ENCODE measurements at places on chromosomes 7 and 10.
A peak's percentile ranks its signal among the peaks of the same experiment; 100 is the strongest.

GRCh38 chr7:5339955-5340354 is 57.2 kb downstream of the SLC29A4 start:
- no peak for DNase-seq

DNA sequence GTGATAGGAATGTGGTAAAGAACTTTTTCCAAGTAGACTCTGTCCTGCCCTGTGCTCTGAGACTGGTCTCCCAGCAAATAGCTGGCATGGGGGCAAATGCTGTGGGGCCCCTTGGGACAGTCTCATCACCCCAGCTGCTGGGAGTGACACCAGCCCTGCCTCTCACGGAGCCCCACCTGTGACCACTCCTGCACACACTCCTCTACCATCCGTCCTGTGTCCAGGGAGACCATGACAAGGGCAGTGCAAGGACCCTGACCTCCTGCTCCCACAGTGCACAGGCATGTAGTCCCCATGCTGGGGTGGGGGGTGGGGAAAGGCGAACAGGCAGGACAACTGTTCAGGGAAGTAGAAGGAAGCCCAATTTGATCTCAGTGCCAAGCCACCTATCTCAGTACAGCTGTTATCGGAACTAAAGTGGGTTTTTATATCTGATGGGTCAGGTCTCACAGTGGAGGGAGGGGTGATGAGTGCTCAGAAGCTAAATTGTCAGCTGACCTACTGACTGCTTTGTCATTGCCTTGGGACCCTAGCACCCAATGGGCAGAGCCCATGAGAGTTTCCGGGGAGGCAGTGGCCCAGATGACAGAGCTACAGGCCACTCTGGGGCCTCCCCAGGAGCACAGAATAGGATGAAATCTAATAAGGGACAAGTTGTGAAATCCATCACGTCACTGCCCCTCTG is 24.5 kb downstream of the VSTM4 start:
- no peak for DNase-seq

DNA sequence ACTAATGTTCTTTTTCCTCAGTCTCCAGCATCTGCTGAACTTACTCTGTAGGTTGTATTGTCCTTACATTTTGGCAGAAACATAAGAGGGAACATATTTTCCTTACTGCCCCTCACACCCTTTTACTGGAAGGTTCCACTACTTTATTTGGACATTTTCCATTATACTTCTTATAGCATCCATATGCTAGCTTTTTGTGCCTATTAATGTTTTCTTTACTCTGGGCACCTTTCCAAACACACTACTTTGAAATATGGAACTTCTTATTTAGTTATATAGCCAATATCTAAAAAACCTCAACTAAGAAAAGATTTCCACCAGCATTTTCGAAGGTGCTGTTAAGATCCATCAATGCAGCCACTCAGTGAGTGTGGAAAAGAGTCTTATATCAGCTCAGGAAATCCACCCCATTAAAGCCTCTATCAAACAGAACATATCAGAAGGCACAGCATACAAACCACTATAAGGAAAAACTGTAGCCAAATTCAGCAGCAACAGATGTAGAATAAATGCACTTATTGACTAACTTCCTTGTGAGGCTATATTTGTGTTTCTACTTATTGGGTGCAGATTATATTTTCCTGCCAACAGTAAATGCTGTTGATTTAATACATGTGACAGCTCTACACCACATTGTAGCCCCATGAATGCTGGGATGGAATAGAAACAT is 272.5 kb upstream of the SEMA3E start:
- DNase-seq: peak; percentile 5

DNA sequence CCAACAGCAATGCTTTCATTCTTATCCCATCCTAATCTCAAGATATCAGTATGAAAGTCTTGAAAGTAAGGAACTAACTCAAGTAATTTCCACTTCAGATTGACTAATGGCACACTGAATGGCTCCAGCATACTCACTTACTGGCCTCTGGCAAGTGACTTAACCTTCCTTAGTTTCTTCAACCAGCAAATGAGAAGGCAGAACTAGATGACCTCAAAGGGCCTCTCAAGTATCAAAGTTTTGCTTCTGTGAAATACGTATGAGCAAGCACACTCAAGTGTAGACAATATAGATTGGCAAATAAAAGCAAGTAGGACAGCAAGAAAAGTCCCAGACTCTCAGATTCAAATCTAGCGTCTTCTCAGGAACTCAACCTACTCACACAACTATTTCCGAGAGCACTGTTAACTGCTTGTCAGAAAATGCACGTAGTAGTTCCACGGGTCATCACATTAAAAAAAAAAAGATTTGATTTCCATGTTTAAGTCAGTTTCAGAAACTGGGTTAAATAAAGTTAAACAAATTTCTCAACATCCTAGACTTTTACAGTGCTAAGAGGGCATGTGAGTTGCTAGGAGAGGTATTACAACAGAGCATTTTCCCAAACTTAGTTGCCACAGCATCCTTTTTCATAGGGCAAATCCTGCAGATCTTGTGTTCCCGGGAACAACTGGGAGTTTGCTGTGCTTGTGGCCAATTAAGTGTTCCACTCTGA is 276.9 kb upstream of the KLF14 start:
- no peak for DNase-seq

- DNase-seq: no peak
These were observed 68.6 kb upstream of the PPP2R2D start for GRCh38 chr10:131832056-131832685.

DNA sequence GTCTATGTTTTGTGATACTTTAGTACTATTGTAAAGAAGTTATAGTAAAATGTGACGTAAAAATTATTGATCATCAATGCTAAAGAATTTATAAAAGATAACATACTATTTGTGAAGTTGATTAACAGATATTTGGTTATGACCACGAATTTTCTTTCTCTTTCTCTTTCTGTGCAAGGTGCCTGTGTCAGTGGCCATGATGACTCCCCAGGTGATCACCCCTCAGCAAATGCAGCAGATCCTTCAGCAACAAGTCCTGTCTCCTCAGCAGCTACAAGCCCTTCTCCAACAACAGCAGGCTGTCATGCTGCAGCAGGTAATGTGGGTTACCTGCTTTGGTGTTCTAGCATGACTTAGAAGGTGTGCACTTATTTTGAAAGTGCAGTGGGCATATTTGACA is 213.7 kb downstream of the FOXP2 start:
- DNase-seq: no peak

- no peak for DNase-seq
These were observed 145.1 kb downstream of the NRP1 start for GRCh38 chr10:33189363-33189762.

GRCh38 chr10:15325944-15326284 is 45.2 kb downstream of the FAM171A1 start:
- no peak for DNase-seq

- DNase-seq: no peak
These were observed 247.8 kb downstream of the DOCK4 start for GRCh38 chr7:111958431-111958830.

DNA sequence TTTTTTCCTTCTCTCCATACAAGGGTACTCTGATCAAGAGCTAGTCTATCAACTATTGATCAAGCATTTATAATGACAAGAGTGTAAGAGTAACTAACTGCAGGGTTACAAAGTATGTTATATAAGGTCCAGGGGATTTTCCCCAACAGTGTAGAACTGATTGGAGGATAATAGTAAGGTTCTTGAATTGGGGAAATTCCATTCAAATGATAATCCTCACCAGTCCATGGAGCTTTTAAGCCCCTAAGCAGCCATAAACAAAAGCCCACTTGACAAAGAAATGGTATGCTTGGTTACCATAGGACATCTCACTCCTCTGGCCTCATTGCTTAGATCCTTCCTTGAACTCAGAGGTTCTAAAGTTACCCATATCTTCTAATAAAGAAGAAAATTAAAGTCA is 8.2 kb downstream of the YME1L1 start:
- DNase-seq: no peak

- DNase-seq: peak; percentile 10
These were observed 118.6 kb downstream of the SH3PXD2A start for GRCh38 chr10:103736763-103737162.

- DNase-seq: no peak
These were observed 18.6 kb upstream of the ADRB1 start for GRCh38 chr10:114024876-114025610.

DNA sequence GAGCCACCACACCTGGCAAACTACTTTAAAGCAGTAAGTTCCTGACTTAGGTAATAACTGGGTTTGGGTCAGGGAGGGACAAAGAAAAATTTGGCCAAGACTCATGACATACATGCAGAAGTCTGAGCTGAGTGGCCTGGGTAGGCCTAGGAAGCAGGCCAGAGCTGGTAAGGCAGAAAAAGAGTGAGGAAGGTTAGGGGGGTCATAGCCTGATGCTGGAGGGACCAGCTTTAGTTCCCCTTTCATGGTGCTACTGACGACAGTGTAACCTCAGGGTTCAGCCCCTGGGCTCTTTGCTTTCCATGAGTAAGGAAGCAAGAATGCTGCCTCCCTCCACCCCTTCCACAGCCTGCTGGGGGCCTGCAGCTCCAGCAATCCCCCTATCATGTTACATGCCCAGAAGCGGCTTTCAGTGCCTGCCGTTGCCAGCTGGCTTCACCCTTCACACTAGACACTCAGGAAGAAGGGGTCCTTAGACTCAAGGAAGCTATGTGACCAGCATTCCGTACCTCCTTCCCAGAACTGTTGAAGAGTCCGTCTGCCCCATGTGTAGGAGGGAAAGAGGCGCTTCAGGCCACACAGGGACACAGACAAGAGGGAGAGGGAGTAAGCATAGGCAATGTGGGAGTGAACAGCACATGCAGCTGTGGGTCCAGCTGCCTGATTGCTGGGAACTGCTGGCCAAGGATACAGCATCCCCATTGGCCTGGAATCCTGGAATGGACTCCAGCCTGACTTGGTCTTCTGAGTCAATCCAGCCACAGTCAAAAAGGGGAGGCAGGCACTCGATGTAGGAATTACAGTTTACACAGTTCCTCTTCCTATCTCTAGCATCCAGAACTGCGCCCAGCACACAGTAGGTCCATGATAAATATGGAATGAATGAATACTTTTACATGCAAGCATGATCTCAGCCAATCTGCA is 4.1 kb upstream of the PLAU start:
- peak; percentile 65 for DNase-seq

GRCh38 chr7:31448649-31449048 is 65.2 kb upstream of the ITPRID1 start:
- DNase-seq: no peak

- no peak for DNase-seq
These were observed 69.3 kb downstream of the ADRA2A start for GRCh38 chr10:111146025-111146640.

DNA sequence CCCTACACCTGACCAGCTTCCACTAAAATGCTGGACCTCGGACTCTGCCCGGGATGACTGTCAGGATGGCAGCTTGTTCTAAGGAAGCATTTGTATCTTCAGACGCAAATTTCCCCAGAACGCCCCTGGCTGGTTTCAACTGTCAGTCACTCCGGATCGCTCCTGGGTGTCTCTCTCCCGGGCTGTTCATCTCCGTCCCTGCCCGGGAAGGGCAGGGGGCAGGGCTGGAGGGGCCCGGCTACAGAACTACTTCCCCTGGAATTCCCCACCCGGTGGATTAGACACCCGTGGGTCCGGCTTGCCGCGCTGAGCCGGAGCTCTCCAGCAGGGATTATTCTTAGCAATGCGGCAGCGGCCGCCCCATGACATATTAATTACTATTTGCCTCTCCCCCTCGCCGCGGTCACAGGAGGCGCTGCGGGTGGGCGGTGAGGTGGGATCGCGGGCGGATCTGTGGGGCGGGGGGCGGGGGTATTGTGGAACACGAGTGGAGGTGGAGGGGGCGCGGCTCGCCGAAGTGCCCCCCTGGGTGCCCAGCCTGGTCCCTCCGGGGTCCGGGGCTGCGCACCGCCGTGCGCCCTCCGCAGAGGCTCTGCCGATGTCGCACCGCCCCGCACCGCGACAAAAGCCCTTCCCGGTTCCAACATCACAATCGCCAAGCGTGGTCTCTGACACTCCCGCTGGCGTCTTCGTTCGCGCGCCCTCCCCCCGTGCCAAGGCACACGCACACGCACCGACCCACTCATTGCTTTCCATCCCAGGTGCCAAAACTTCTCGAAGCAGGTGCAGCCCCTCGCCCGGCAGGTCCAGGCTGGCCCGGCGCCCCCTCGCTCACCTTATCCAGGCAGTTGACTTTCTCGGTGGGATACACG is 276.1 kb upstream of the NEBL start:
- DNase-seq: peak; percentile 25

DNA sequence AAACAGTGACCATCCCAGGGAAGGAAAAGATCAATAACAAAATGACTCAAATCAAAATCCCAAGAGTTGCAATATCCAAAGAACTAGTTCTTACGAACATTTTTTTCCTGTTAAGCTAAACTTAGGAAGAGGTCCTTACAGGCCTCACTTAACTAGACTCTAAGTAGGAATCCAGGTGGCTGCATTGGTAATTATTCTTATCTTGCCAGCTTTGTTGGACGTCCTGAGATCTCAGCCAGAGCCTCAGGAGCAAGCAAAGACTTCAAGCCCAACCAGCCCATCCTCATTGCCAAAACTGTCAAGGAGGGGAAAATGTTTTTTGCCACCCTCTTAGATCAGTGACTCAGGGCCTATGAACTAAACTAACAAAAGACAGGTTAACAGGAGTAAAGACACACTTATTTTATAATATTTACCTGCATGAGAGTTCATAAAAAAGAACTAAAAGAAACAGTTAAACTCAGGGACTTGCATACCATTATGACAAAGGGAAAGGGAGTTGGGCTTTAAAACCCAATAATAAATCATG is 18.3 kb upstream of the PPP1R9A start:
- no peak for DNase-seq

DNA sequence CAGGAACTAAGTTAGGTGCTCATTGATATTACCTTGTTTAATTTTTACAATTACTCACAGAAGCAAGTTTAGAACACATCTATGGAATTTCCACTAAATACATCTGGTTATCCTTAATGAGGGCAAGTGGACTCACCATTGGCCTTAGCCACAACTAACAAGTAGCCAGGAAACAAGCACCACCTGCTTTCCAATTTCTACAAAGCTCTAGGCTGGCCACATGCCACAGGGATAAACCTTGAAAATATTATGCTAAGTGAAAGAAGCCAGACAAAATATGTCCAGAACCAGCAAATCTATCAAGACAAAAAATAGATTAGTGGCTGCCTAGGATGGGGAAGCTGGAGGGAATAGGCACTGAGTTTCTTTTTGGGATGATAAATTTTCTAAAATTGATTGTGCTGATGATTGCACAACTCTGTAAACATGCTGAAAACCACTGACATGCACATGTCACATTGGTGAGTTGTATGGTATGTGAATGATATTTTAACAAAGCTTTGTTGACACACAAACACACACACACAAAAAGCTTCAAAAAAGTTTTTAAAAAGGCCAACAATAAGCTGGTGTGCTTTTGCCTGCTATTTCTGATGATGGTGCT is 179.4 kb downstream of the CPEB3 start:
- DNase-seq: no peak

- no peak for DNase-seq
These were observed 414 bp downstream of the HOXA2 start for GRCh38 chr7:27101957-27102580.

GRCh38 chr7:50529093-50529862 is 35.9 kb downstream of the DDC start:
- no peak for DNase-seq

Data from NCI-H2171 treated with DMSO at 0.1 percent for 48 hours (cell line).